ENCODE measurements at places on chromosomes 12 and 14.

GRCh38 chr14:99910337-99911309 is 117.4 kb downstream of the EML1 start:
- DNase-seq = no peak

- DNase-seq = no peak
These were observed 51.5 kb upstream of the RAP1B start for GRCh38 chr12:68559246-68559645.

GRCh38 chr12:69927164-69927563 is 102.1 kb downstream of the MYRFL start:
- DNase-seq = no peak

GRCh38 chr14:88604212-88604611 is 41.4 kb downstream of the ZC3H14 start:
- no peak for DNase-seq

DNA sequence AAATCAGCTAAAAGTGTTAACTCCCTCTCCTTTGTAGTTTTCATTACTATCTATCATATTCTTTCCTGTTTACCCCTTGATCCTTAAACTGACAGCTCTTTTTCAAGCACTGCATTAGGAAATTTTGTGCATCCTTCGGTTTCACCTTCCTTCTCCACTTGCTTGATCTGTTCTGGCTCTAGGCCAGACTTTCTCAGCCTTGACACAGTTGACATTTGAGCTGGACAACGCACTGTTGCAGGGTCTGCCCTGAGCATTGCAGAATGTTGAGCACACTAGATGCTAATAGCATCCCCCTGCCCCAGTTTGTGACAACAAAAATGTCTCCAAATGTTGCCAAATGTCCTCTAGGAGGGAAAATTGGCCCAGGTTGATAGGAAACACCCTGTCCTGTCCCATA is 75.4 kb upstream of the KCNJ8 start:
- DNase-seq = no peak

DNA sequence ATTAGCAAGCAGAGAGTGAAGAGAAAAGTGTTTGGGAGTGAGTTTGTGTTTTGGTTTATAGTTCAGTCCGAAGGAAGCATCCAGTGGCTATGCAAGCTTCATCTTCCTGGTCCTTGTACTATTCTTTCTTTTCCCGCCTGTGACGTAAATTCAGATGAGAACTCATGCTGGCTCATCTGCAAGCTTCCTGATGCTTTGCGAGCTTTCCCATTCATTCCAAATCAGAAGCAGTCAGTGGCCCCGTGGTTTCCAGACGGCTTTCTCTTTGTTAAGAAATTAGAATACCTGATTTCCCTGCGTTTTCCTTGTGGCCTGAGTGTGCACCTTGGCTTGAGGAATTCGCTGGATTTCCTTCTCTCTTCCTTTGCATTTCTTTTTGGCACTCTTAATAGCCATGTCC is 89.5 kb downstream of the TESC start:
- no peak for DNase-seq

- no peak for DNase-seq
These were observed 156.6 kb downstream of the TGFB3 start for GRCh38 chr14:75825147-75825592.

DNA sequence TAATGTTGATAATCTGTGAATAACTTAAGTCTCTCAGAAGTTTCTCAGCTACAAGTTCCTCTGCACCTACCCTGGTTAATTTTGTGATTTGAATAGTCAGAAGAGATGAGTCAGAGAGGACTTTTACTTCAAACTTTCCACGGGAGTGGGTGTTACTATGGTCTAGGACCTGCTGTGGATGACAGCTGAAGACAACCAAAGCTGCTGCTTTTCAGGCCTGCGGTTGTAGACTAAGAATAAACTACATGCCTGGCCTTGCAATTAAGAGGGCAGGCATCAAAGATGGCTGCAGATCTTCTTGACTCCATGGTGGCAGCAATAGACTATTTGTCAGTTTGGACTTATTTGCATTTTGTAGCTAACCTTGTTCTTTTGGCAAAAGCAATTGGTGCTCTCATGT is 227.1 kb upstream of the KRR1 start:
- DNase-seq = no peak

DNA sequence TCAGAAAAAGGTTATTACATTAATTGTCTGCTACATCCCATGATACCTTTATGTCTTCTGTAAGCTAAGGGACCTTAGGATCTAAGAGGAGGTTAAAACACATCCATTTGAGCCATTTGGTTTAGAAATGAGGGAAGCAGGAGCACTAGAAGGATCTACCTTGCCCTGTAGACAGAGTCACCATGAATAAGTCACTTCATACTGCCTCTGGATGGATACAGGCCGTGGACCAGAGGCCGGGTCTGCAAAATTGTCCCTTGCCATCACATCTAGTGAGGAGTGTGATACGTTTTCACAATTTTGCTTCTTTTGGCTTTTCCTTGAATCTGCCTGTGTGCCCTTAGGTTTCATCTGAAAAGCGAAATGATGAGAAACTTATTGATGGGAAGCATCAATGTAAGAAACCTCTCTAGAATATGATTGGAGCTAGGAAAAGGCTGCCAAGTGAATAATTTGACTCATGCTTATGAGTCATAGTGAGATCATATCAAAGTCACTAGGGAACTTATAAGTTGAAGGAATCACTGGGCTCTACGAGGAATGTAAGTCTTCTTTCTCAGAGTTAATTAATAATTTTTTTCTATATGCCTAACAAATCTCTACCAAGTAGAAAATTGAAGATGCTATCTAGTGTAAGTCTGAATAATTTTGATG is 10.8 kb downstream of the GLRX5 start:
- DNase-seq = no peak

All from large intestine (tissue), 12 donors.